ENCODE measurements at places on chromosomes 7 and 10. TPM values are rescaled to one million over a fixed set of nuclear protein-coding genes. Genes with fewer than 3 reads are reported as not detected.

GRCh38 chr10:70863470-70864160 is 24.8 kb downstream of the PCBD1 start:
- peaks cover 5% of the 10 kb centered on the region for H3K4me1 ChIP-seq
- peaks cover 23% of the 10 kb centered on the region for H3K36me3 ChIP-seq
- no peak overlapping the region for H3K4me3 ChIP-seq
- no peak for DNase-seq
- H3K27me3 ChIP-seq, result no peaks in the 10 kb centered on the region
- H3K27ac ChIP-seq, result no peak overlapping the region

DNA sequence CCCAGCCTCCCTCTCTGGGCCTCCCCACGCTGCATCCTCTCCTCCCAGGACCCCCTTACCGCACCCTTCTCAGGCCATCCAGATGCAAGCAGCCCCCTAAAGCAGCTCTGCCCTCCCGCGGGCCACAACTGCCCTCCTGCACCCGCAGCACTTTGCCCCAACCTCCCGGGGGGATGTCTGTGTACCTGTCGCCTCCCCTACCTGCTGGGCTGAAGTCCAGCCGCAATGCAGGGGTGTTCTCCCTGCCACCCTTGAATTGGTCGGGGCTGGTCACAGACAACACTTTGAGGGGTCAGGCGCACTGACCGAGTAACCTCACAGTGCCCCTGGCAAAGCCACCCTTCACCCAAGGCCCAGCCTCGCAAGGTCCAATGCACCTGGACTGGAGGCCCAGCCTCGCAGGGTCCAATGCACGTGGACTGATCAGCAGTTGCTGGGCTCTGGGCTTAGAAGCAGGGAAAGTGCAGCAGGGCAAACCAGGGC is 8.3 kb upstream of the CALML5 start:
- H3K27ac ChIP-seq, result no peak overlapping the region
- no peaks in the 10 kb centered on the region for H3K27me3 ChIP-seq
- H3K36me3 ChIP-seq, result no peaks in the 10 kb centered on the region
- no peak overlapping the region for H3K4me3 ChIP-seq

DNA sequence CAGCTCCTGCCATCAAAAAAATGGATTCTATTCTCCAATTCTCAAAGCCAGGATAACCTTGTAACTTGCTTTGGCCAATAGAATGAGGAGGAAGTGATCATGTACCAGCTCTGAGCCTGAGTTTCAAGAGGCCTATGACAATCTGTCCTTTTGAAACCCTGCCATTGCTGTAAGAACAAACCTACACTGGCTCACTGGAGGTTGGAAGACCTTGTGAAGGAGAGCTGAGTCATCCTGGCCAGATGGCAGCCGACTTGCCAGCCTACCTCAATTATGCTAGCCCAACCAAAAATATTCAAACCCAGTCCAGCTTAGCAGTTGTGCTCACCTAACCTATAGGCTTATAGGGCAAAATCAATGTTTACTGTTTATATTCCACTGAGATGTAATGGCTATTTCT is 93.0 kb downstream of the HGF start:
- no peaks in the 10 kb centered on the region for H3K36me3 ChIP-seq
- DNase-seq, result no peak
- no peak overlapping the region for H3K27ac ChIP-seq
- H3K4me1 ChIP-seq, result peaks cover 26% of the 10 kb centered on the region
- no peak overlapping the region for H3K4me3 ChIP-seq
- no peaks in the 10 kb centered on the region for H3K27me3 ChIP-seq

DNA sequence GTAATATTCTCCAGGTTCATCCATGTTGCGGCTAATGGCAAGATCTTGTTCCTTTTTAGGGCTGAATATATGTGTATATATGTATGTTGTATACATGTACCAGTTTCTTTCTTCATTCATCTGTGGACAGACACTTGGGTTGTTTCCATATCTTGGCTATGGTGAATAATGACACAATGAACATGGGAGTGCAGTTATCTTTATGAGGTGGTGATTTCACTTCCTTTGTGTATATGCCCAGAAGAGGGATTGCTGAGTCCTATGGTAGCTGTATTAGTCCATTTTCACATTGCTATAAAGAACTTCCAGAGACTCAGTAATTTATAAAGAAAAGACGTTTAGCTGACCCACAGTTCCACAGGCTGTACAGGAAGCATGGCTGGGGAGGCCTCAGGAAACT is 17.1 kb upstream of the TSPAN15 start:
- H3K36me3 ChIP-seq, result no peaks in the 10 kb centered on the region
- no peak overlapping the region for H3K27ac ChIP-seq
- H3K4me3 ChIP-seq, result no peak overlapping the region
- no peak for DNase-seq
- no peaks in the 10 kb centered on the region for H3K27me3 ChIP-seq
- H3K4me1 ChIP-seq, result peaks cover 8% of the 10 kb centered on the region

Gene FAM20C
- 22.7 TPM for total RNA-seq

Gene PILRA
- total RNA-seq, result 2.7 TPM

Data from neural crest cell (in vitro differentiated cells).